Activated CD4-positive, alpha-beta memory T cell treated with anti-CD3 and anti-CD28 coated beads, Interleukin-2, amount 10 ng/mL, durations not matched to agents 7 days and 5 days (primary cell): ENCODE measurements at places on chromosomes 5 and 9.

DNA sequence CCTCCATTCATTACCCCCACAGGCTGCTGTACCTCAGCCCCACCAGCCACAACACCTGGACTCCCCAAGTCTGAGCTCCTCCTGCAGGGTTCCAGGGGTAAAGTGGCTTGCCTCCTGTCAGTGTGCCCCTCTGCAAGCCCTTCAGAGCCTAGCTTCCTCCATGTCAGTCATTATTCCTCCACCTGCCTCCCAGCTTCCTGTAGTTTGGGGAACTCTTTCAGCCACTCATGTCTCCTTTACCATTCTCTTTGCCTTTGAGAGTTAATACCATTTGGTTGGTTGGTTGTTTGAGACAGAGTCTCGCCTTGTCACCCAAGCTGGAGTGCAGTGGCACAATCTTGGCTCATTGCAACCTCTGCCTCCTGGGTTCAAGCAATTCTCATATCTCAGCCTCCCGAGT is 36.2 kb downstream of the IRF1 start:
- H3K4me1 ChIP-seq: peaks cover 74% of the 10 kb centered on the region
- H3K27ac ChIP-seq: peak overlapping the region; percentile 99
- H3K36me3 ChIP-seq: peaks cover 68% of the 10 kb centered on the region

DNA sequence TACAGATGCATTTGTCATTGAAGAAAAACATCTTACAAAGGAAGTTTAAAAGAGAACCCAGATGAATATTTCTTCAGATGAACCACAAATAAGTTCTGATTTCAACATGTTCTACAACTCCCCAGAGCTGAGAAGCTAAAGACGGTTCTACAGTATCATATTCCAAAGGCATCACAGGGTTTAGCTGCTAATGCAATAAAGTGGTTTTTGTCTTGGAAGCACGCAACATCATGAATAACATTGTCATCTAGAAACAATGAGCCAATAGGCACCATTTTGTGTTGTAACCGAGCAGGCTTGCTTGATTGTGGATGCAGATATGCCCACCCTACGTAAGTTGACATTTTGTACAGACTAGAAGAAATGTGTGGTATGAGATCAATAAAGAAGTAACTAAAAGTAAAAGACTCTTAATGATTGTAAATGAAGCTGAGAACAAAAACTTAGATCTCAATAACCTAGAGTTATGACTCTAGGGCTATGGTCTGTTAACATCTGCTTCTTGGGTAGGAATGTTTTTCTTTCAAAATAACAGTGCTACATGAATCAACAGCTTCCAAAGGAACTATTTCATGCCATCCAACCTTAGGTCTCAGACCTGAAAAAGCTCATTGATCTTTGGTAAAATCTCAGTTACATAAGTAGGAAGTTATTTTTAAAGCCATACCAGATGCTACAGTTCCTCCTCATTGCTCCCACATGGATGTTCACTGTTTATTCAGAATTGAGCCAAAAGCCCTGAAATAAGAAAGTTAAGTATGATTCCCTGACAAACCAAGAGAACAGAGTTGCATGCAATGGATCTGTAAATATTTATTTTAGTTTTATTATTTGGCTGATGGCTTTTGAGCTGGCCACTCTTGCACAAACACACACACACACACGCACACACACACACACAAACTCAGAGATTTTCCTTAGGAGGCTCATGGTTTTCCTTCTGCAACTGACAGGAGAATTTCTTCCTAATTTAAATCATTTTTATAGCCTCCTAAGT is 118.7 kb upstream of the SLCO6A1 start:
- H3K4me3 ChIP-seq: no peak overlapping the region
- no peaks in the 10 kb centered on the region for H3K36me3 ChIP-seq
- no peak overlapping the region for H3K27ac ChIP-seq
- no peak for DNase-seq
- peaks cover 8% of the 10 kb centered on the region for H3K27me3 ChIP-seq

- no peaks in the 10 kb centered on the region for H3K4me1 ChIP-seq
- H3K27ac ChIP-seq: no peak overlapping the region
- H3K36me3 ChIP-seq: no peaks in the 10 kb centered on the region
- no peak for DNase-seq
- no peak overlapping the region for H3K4me3 ChIP-seq
- no peaks in the 10 kb centered on the region for H3K27me3 ChIP-seq
Observed at GRCh38 chr5:114727358-114727757, 365.5 kb downstream of the KCNN2 start.

DNA sequence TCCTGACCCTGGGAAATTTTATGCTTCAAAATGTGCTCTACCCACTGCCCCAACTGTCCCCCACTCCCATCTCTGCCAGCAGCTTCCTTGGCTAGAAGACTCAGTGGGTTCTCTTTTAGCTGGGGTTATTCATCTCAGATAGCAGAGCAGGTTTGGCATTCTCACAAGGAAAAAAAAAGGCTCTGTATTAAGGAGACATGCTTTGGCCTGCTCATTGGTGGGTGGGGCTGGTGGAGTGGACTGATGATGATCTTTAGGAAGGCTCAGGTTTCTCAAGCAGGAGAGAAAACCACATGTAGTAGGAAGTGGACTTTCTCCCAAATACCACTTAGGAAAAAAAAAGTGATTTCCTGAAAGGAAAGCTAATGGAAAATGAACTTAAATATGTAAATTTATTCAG is 279.2 kb upstream of the ZNF462 start:
- no peaks in the 10 kb centered on the region for H3K4me1 ChIP-seq
- DNase-seq: no peak
- no peak overlapping the region for H3K4me3 ChIP-seq
- H3K27ac ChIP-seq: no peak overlapping the region
- H3K27me3 ChIP-seq: no peaks in the 10 kb centered on the region
- no peaks in the 10 kb centered on the region for H3K36me3 ChIP-seq

DNA sequence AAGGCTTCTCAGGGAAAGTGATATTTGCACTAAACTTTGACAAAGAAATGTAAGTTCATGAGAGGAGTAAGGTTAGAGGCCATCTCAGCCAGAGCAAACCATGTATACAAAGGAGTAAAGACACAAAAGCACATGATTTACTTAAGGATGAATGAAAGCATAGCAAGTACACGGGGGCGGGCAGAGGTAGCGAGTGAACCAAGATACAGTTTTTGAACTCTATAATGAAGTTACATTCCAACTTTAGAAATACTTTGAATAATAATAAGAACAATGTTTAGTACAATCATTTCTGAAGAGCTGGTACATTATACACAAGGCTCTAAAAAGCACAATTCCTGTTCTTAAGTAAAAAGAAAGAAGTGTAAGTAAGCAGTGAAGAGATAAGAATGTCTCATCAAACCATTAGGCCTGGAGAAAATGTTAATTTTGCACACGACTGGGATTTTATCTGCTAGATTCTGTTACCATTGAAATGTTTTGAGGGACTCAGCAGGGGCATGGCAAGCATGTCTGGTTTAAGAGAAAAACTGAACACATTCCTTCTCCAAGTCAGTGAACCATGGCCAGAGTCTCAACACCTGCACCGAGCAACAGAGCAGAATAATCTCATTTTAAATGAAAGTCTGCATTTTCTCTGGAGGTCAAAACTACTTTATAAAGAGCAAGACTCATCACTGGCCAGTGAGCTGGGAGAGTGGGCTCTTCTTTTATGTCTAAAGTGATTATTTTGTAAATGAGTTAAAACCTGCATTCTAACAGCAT is 147.6 kb upstream of the TRPM3 start:
- no peaks in the 10 kb centered on the region for H3K36me3 ChIP-seq
- no peaks in the 10 kb centered on the region for H3K27me3 ChIP-seq
- no peak for DNase-seq
- no peaks in the 10 kb centered on the region for H3K4me1 ChIP-seq
- H3K4me3 ChIP-seq: no peak overlapping the region
- no peak overlapping the region for H3K27ac ChIP-seq
